ENCODE measurements at places on chromosomes 7 and 10. TPM values are rescaled to one million over a fixed set of nuclear protein-coding genes. Genes with fewer than 3 reads are reported as not detected.

The MLXIPL gene
- polyA plus RNA-seq: 1.7 TPM

The ZNF853 gene
- polyA plus RNA-seq: 15.3 TPM

The ANKRD1 gene
- 0.24 TPM for polyA plus RNA-seq

The SLIT1 gene
- 5.8 TPM for polyA plus RNA-seq

The PTPRE gene
- 7.5 TPM for polyA plus RNA-seq

The SLC35B4 gene
- 26.1 TPM for polyA plus RNA-seq

The NOS3 gene
- polyA plus RNA-seq: 7.5 TPM

The PLPP4 gene
- polyA plus RNA-seq: 0.13 TPM

The CCDC126 gene
- polyA plus RNA-seq: 10.7 TPM

Data from right lung (tissue), 10 donors.